Activated CD8-positive, alpha-beta memory T cell treated with anti-CD3 and anti-CD28 coated beads for 4 hours (primary cell): ENCODE measurements at places on chromosomes 5 and 9.

DNA sequence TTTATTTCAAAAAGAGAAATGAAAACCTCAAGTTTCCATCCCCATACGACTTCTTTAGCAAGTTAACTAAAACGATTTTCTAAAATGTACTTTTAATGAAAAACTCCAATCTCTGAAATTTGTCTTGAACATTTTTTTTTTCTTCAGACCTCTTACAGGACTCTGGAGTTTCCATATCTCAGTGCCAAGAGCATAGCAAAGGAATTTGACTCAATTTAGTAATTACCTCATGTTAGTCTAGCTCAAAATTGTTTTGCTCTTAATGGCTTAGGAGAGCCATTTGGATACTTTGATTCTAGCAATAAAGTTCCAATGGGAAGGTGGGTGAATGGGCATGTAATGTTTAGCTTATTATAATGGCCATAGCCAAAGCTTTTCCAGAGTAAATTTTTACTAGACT, 26.0 kb upstream of the SPATA31D4 start:
- DNase-seq = no peak

- no peak for DNase-seq
Measured at GRCh38 chr9:119868694-119869093, 499.5 kb upstream of the BRINP1 start.

DNA sequence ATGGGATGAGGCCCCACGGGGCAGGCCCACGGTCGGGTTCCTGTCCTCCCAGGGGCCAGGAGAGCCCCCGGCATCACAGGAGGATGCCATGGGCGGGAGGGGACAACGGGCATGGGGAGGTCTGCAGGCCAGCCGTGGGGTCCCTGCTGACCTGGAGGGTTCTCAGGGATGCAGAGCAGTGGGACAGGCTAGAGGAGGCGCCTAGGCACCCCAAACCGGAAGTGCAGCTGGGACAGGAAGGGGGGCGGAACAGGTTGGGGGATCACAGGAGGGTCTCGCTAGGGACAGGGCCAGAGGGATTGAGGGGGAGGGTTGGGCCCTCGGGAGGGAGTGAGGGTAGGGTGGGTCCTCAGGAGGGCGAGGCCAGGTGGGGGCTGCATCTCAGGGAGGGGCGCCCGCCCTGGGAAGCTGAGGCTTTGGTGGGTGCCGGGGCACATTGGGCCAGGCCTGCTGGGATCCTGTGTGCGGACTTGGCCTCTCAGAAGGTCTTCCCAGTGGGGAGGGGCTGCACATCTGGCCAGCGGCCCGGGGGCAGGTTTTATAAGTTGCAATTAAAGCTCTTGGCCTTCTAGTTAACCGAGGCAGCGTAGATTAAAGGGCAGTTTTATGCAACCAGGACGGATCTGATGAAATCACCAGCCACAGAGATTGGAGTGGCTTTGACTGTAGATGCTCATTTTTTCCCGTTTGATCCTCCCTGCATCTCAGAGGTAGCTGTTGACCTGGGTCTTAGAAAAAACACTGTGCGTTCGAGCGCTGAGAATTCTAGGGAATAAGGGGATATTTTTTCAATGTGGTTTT, 20.1 kb downstream of the NKD2 start:
- DNase-seq = no peak

DNA sequence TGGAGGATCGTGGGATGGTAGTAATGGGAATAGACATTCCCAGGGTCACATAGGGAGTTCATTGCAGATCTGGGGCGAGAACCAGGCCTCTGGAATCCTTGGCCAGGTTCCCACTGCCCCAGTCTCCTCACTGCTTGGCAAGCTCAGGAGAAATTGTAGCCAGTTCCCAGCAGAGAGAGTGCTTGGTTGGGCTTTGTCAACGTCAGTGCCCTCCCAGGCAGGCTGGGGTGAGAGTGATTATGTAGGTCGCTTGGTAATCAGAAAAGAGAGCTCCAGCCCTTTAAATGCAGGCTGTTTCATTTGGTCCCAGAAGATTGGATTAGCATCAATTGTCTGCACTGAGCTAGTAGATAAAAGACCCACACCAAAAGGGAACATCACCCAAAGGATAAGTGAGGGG, 51.8 kb upstream of the GALNT10 start:
- no peak for DNase-seq

- no peak for DNase-seq
Measured at GRCh38 chr5:1380011-1380817, 35.3 kb upstream of the CLPTM1L start.

DNA sequence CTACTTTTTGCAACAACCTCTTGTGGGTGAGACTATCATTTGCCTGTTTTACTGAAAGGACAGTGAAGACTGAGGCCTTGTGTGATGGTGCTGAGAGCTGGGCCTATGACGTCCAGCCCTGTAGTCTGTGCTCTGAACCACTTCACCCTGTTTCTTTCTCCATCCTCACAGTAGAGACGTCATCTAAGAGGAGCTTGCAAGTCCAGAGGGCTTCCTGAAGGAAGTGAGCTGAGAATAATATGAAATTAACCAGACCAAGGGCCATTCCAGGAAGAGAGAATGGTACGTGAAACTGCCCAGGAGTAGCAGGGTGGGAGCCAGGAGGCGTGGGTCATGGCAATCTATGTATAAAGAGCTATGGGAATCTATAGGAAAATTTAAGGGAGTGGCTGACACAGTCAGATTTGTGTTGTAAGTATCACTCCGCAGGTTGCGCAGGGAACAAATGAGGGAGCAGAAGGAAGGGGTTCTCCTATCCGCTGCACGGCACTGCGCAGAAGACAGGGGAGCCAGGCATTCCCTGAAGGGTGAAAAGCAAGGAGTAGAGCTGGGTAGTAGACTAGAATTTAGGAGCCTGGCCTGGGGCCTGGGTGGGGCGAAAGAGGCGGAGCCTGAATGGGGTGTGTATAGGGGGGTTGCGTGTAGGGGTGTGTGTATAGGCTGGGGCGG, 596 bp upstream of the FGFR4 start:
- no peak for DNase-seq

DNA sequence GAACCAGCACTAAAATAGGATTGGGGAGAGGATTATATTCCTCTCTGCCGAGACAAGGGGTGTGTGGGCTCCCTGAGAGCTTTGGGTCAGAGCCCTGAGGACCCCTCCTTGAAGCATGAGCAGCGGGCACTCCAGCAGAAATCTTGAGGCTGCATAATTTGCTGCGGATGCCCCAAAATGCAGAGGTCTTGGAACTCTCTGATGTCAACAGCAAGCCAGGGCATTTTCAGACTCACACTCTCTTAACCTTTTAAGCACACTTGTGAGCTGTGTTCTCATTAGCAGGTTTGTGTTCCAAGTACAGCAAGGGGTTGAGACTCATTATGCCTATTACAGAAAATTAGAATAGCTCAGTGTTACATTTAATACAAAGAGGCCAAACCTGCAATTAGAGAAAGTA, 513.0 kb upstream of the ADAMTS16 start:
- no peak for DNase-seq

GRCh38 chr5:42620579-42621216, 135.9 kb upstream of the CCDC152 start:
- DNase-seq = no peak

DNA sequence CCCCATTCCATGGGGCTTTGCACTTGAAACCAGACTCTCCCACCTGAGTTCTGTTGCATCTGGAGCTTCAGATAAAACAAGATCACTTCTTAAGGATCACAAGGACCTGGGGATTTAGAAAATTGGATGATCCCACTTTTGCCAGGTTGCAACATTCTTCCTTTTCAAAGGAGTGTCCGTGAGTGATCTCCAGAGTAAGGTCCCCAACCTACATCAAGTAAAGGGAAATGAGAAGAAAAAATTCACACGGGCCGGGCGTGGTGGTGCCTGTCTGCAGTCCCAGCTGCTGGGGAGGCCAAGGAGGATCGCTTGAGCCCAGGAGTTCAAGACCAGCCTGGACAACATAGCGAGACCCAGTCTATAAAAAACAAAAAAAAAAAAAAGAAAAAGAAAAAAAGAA, 41.2 kb upstream of the COL5A1 start:
- no peak for DNase-seq
